AG09309 (cell line): ENCODE measurements at places on chromosomes 16 and 17.

DNA sequence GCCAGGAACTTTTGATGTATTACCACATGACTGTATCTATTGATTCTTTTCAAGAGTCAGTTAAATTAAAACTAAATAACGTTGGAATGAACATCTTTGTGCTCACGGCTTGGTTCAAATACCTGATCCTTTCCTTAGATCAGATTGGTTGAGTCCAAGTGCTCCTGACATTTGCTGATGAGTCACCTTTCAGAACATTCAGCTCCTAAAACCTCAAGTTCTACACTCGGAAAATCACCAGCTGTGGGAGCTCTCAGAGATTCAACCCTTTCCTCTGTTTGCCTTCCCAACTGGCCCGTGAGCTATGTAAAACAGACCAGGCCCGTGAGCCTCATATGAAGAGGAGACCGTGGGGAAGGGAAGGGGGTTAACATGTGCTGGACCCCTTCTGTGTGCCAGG, 68.1 kb downstream of the RTN4RL1 start:
- no peak for DNase-seq

DNA sequence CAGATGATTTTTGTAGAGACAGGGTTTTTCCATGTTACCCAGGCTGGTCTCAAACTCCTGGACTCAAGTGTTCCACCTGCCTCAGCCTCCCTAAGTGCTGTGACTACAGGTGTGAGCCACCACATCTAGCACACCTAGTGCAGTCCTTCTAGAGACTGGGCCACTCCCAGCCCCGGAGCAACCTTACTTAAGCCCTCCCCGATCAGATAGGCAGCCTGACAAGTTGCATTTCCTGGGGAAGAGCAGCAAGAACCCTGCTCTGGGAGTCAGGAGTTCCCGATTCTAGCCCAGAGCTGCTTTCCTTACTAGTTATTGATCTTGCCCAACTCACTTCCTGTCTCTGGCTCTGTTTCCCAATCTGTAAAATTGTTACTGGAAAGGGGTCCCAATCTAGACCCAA, 7.0 kb upstream of the NAGLU start:
- no peak for DNase-seq

GRCh38 chr16:28883221-28883996, 5.1 kb downstream of the ATP2A1 start:
- no peak for DNase-seq

DNA sequence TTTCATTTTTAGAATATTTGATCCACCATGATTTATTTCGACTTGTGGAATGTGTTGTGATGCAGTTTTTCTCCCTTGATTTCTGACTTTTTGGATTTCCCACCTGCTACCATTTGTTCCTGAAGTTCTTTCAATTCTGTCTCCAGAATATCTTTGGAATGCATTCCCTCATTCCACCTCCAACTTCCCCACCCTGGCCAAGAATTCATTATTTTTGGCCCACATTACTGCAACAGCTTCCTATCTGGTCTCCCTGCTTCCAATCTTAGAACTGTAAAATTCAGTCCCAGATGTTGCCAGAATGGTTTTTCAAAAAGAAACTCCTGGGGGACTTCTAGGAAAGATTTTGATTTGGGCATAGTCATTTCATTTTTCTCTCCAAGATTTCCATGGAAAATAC, 182.3 kb upstream of the HS3ST4 start:
- DNase-seq = no peak

DNA sequence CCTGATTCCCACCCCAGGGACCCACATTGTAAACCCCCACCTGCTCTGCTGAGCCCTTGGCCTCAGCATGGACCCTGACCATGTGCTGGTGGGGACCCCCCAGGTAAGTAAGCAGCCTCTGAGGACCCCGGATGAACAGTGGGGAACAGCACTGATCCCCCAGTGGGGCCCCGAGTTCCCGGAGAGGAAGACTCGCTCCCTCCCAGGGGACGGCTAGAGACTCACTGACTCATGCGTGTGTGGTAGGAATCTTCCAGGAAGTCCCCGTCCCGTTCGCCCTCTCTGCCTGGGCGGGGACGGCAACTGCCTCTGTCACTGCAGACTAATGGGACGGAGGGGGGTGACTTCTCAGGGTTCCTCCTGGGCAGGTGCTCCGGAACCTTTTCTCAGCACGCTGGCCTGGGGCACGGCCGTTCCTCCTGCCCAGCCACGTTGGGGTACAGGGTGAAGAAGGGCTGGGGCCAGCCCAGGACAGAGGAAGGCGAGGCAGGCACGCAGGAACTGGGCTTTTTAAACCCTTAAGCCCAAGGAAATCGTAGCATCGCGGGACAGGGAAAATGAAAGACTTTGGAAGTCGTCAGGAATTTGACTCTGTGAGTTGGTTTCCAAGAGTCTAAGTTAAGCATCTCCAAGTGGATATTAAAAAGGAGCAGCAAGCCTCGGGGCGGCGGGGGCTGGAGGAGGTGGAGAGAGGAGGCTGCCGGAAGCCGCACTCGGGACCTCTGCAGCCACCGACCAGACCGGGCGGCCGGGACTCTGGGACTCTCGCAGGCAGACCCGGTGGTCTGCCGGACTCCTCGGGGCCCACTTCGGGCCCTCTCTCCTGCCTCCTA, 178.7 kb downstream of the SEC14L1 start:
- DNase-seq = no peak

DNA sequence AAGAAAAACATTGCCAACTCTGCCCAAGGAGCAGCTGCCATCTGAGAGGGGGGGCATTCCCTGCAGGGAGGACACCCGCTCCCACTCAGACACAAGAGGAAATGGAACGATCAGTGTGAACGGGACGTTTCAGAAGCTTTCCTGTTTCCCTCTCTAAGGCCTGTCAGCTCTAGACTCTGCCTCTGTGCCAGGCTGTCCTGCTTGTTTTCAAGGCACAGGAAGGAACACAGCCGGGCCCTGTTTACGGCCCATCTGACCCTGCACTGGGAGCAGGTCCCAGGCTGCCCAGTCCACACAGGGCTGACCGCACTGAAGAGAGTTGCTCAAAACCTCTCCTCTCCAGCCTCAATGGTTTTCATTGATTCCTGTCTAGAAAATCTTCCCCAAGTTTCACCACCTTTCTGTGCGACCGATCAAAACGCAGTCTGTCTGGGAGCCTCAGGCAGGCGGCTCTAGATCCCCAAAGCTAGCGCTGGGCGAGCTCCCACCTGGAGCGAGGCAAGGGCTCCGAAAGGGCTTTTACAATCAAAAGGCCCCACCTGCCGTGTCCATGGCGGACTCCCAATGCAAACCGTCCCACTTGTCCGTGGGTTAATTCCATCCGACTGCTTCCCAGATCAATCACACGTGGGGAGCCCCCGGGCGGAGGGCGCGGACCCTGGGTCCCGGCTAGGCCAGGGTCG, 1.5 kb downstream of the PIEZO1 start:
- no peak for DNase-seq

DNA sequence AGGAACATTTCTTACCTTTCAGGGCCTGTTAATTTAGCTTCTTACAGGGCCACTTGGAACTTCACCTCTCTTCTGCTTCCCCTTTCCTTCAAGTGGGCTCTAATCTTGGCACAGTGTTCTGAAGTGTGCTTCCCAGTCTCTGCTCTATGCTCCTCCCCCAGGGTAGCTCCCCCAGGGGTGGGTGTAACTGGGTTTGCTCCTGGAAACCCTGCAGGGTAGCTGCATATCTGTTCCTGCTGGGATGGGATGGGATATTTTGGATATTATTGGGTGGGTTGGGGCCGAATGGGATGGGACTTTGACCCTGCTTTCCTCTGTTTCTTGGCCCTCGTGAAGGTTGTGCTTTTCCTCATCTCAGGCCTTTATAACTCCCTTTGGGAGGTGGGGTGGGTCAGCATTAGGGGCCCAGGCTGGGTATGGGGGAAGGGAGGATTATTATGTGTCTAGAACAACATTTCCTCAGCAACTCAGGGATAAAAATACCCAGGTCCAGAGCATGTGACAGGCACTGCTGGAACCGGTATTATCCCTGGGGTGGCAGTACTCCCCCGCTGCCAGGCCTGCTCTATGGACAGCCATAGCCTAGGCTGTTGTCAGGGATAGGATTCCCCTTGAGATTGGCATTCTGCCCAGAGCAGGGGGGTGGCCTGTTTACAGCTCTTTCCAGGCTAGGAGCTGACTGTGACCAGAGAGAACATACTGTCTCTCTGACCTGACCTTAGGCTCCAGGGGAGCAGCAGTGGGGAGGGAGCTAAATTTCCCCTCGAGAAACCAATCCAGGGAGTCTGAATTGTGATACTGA, 5.0 kb downstream of the NFE2L1 start:
- no peak for DNase-seq

- DNase-seq = no peak
These were observed 95.6 kb downstream of the RPGRIP1L start for GRCh38 chr16:53608094-53608493.

DNA sequence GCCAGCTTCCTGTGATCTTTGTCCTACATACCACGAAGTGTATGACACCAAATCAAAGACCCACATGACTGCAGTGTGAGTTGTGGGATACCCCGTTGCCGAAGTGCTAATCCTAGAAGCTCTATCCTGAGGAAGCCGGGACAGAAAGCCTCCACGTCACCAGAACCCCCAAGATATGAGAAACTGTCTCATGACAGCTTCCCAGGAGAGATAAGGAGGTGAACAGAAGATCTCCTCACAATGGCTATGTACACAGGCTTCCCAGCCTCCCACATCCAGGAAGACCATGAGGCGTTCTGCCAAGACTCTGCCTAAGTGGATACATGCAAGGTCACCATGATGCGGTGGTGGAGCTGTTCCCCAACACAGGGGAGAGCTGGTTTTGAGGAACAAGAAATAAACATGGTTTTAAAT, 37.1 kb downstream of the TRIM25 start:
- no peak for DNase-seq

DNA sequence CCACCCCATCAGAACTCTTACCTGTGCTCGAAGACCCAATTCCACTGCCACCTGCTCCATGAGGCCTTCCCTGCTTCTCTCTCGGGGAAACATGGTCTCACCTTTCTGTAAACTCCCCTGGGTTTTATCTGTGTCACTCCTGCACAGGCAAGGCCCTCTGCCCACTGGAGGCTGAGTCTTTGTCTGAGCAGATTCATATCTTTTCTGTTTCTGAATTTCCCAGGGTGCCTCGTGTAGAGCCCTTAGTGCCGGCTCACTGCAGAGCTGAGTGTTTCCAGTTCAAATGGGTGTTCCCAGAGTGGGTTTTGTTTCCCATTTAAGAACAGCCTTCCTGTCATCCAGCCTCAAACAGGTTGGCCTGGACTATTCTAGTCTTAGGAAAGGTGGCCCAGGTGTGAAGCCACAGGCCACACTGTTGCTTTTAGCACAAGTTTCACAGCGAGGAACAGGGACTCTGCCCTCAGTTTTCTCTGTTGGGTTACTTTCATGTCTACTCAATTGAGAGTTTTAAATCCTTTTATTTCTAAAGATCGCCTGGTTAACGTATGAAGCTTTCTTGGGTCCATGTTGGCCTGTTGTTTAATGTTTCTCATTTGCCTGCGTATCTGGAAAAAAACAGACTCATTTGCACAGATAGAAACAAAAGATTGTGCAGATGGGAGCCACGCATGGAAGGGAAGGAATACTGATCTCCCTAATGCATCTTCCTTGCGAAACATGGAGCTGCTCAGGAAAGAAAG, 228.7 kb downstream of the MSI2 start:
- no peak for DNase-seq

DNA sequence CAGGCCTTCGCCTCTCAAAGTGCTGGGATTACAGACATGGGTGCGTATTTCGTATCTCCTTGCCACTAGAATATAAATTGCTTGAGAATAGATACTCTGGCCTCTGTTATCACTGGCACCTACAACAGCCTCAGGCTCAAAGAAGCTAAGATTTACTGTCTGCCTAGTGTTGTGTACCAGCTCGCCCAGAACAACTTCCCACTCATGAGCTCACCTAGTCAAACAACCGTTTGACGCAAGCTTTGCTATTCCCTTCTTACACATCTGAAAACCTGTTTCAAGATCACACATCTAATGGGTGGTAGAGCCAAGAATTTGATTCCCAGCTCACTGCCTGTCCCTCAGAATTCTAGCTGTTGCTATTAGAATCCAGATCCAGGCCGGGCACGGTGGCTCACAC, 24.4 kb downstream of the MIS12 start:
- no peak for DNase-seq

GRCh38 chr17:77037943-77038342, 102.8 kb upstream of the SEC14L1 start:
- DNase-seq = no peak

DNA sequence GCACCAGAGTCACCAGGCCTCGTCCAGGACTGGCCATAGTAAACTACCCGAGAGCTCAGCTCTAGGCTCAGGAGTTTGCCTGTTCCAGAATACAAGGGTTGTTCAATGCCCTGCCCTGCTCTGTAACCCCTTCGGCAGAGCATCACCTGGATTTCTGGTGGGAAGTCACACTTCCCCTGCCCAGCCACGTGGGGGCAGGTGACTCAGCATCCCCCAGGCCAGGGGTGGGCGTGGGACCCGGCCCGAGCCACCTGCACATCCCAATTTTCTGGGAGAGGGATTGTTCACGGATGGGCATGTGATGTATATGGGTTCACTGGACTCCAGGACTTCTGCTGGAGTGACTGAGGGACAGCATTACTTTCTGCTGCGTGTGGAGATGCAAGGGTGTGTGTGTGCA, 25.8 kb downstream of the COX4I1 start:
- DNase-seq = no peak

- no peak for DNase-seq
These were observed 1461.2 kb upstream of the CDH8 start for GRCh38 chr16:63497408-63497807.

DNA sequence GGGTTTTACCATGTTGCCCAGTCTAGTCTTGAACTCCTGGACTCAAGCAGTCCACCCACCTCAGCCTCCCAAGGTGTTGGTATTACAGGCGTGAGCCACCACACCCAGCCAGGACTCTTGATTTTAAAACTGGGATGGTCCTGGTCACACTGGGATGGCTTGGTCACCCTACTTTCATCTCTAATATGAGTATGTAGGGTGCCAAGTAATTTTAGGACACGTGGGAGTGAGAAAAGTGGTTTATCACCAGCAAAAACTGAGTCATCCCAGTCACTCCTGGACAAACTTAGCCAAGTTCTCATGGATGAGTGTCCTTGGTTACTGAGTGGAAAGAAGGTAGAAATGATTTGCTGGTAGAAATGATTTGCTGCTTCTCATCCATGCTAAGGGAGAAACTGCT, 9.9 kb downstream of the CLEC19A start:
- DNase-seq = no peak

DNA sequence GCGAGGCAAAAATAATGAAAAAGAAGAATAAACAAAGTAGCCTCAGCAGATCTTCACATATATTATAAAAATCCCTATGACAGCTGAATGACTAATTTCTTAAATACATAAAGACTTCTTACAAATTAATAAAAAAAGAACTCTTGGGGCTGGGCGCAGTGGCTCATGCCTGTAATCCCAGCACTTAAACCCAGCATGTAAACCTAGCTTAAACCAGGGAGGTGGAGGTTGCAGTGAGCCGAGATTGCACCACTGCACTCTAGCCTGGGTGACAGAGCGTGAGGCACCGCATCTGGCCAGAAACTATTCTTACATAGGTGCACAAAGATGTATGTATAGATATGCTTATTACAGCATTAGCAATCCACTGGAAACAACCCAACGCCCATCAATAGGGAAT, 27.7 kb downstream of the C17orf100 start:
- no peak for DNase-seq

- DNase-seq = no peak
These were observed 4.2 kb downstream of the BCL7C start for GRCh38 chr16:30889721-30890120.
